ENCODE measurements at places on chromosomes 3 and 15.

- peak; percentile 12 for DNase-seq
These were observed 1.5 kb downstream of the SATB1 start for GRCh38 chr3:18423401-18424212.

GRCh38 chr3:81808900-81809299, 47.5 kb upstream of the GBE1 start:
- DNase-seq, result no peak

GRCh38 chr3:177760803-177761202, 563.5 kb upstream of the TBL1XR1 start:
- no peak for DNase-seq

DNA sequence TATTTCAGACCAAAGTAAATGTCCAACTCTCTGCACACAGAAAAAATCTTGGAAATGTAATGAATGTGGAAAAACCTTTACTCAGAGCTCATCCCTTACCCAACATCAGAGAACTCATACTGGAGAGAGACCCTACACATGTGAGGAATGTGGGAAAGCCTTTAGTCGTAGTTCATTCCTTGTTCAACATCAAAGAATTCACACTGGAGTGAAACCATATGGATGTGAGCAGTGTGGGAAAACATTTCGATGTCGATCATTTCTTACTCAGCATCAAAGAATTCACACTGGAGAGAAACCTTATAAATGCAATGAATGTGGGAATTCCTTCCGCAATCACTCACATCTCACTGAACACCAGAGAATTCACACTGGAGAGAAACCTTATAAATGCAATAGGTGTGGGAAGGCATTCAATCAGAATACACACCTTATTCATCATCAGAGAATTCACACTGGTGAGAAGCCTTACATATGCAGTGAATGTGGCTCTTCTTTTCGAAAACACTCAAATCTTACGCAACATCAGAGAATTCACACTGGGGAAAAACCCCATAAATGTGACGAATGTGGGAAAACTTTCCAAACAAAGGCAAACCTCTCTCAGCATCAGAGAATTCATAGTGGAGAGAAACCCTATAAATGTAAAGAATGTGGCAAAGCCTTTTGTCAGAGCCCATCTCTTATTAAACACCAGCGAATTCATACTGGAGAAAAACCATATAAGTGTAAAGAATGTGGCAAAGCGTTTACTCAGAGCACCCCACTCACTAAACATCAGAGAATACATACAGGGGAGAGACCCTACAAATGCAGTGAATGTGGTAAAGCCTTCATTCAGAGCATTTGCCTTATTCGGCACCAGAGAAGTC, 8.0 kb upstream of the ZNF501 start:
- no peak for DNase-seq

DNA sequence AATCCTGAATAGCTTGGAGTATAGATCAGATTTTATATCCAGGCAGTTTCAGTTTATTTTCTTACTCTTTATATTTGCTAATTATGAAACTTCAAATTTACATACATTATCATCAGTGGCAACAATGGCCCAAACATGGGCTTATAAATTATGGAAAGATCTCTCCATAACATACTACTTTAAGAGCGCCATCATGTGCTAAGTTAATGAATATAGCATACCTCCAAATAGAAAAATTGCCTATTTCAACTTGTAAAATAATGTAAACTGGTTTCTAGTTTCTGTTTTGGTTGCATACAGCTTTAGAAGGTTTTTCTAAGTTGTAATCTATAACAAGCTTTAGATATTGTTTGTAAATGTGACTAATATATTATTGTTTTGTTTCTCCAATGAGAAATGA, 531.3 kb upstream of the UBE2E2 start:
- no peak for DNase-seq

GRCh38 chr3:63015614-63016309, 140.5 kb upstream of the CADPS start:
- DNase-seq, result no peak

DNA sequence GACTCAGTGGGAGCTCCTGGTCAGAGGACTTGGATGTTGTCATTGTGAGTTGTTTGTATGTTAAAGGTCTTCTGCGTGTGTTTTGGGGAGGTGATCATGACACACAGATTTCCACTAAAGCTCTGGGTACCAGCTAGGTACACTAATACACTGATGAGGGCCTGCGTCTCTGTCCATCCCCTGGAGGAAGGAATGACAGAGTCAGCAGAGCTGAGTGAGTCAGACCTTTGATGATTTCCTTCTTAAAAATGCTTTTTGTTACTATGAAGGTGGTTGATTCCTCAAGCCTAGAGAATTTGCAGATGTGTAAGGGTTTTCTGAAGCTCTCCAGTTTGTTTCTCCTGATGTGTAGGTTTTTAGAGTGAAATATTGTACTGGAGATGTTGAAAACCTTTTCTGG, 424.1 kb upstream of the TPM1 start:
- DNase-seq, result no peak

DNA sequence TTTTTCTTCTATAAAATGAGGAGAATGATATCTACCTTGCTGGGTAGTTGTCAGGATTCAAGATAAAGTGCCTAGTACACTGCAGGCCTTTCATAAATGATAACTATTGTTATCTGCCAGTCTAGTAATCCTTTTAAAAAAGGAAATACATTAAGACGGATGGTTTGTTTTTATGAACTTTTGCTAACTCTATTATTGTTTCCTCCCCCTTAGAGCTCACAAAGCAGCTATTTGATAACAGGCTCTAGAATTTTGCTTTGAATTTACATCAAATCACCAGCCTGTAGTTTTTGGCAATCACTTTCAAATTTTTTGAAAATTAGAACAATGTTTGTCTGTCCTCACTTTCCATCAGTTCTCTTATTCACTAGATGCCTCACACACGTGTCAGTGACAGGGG, 39.8 kb downstream of the BLM start:
- no peak for DNase-seq

DNA sequence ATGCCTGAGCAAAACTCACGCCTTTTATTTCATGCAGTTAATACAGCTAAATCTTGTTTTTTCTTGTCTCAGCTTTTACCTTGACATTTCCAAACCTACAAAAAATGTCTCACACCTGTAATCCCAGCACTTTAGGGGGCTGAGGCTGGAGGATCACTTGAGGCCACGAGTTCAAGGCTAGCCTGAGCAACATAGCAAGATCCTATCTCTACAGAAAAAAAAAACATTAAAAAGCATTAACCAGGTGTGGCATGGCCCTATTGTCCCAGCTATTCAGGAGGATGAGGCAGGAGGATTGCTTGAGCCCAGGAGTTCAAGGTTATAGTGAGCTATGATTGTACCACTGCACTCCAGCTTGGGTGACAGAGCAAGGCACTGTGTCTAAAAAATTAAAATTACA, 3.9 kb upstream of the TMEM212 start:
- no peak for DNase-seq

DNA sequence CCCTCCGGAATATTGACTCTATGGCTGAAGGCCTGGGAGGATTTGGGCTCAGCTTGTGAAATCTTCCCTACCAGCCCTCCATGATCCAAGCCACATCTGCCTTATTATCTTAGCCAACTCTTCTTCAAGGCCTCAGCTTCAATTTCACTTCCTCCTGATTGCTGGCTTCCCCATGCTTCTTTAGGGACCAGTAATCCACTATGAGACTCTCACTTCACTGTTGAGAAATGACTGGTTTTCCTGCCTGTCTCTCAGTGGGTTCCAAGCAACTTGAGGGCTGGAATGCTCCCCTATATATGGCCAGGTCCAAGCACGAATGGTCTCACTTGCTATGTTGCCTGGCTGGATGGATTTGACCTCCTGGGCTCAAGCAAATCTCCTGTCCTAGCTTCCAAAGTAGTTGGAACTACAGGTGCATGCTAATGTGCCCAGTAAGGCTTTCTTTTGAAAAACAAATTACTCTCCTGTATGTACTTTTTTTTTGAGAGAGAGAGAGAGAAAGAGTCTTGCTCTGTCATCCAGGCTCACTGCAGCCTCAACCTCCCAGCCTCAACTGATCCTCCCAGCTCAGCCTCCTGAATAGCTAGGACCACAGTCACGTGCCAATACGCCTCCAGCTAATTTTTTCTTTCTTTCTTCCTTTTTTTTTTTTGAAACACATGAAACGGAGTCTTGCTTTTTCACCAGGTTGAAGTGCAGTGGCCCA, 7.9 kb upstream of the PIK3CB start:
- peak; percentile 31 for DNase-seq

DNA sequence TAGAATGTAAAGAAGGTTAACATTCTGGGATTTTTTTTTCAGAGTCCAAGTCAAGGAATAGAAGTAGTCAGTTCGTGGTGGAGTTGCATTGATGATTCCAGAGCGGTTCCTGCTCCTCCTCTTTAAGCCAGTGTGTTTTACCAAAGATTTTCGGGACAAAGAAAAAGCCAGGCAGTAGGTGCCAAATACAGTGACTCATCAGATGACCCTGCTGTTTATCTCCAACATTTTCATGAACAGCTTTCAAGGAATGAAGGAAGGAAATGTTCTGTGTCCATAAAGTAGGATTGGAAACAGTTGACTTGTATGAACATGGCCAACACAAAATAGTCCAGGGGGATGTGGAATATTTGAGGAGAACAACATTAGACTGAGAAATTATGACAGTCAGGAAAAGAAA, 142.4 kb upstream of the TMC3 start:
- no peak for DNase-seq

DNA sequence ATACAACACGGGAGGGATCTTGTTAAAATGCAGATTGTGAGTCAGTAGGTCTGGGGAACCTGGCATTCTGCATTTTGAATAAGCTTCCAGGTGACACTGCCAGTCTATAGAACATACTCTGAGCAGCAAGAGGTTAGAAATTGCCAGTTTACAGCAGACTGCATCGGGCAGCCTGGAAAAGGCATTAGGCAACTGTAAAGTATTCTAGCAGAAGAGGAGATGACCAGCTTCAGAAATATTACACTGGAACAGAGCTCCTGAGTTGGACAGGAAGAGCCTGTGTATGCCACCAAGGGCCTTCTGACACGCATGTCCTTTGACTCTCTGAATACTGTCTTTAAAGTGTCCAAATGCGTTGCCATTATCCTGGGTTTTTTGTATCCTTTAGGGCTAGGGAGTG, 2.5 kb upstream of the ACAN start:
- no peak for DNase-seq

DNA sequence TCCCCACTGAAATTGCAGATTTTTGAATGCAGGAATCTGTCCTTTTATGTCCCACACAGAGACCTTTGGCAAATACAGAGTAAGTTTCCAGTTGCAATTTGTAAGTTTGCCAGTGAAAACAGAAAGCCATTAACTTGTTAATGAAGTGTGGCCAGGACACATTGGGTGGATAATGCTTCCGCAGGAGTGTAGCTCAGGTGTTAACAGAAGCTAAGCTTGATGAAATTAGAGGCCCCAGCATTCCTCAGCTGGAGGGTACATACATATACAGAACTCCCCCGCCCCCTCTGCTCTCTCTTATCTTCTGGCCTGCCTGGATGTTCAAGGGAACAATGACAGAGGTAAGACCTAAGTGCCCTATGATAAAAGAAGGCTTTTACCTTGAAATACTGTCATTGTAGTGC, 8.1 kb upstream of the LRRC2 start:
- DNase-seq, result no peak

DNA sequence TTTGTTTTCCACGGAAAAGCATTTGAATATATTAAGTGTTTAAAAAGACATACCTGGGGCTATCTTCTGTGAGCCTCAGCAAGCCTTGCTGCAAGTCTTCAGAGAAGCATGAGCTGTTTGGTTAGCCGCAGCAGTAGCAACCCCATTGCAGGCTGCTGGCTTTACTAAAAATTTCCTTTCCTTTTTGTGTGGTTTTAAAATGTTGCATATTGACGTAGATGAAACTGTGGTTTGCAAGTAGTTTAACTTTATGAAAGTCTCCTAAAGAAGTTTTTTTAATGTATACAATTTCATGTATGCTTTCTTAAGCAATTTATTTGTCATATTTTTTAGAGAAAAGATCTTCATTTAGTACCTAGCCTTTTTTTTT, at the start of gene GPR171:
GPR171 (minus strand) TSS at position 166 of the 370 bp plus-strand sequence. CDS start 3,830 bp downstream, outside the sequence.
- peak; percentile 10 for DNase-seq

GRCh38 chr3:9135930-9136525, 113.4 kb downstream of the SRGAP3 start:
- no peak for DNase-seq

DNA sequence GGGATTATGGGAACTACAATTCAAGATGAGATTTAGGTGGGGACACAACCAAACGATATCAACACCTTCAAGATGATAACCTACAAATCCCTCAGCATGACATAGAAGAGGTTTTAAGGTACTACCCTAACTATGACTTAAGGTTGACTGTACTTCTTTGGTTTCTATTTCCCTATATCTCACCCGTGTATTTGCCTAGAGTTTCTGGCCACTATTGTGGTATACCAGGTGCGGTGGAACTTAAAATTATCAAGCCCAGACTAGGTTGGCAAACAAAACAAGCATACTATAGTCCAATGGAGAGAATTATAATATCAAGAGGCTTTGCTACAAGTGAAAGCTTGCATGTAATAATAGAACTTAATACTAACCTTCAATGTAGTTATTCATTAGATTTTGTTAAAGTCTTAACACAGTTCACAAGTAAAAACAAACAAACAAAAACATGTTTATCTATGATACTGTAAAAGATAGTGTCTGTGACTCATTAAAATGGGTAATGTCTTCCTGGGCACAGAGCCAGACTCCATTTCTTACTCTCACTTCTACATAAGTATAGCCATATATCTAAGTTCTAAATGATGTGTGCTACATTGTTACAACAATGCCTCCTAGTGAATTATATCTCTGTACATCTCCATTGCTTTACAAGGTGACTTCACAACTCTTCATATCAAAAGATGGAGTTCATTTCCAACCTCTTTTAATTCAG, 479.1 kb downstream of the ZBBX start:
- DNase-seq, result no peak

DNA sequence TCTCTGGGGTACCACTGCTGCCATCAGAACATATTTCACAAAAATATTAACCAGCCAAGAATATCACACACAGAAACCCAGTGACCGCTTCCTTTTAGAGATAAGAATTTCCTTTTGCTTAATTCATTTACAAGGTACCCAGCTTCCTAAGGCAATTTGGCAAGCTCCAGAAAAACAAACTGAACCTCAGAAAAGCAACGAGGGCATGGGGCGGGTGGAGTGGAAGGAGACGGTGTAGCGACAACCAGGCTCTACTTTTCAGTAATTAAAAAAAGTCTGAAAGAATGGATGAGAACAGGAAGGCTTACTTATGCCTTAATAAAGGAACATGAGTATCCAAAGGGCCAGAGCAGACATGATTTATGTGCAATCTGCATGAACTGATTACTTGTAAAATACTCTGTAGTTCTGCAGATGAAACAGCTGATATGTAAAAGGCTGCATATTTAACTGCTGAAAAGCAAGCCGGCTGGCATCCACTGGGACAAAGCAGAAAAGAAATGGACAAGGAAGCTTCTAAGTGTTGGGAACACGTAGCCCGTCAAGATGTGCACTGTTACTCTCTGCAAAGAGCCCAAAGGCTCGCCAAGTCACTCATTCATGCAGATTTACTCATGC, 18.6 kb downstream of the RFTN1 start:
- DNase-seq, result no peak

Data from GM06990 (cell line).